ENCODE measurements at places on chromosomes 2 and 18. TPM values are rescaled to one million over a fixed set of nuclear protein-coding genes. Genes with fewer than 3 reads are reported as not detected.

DNA sequence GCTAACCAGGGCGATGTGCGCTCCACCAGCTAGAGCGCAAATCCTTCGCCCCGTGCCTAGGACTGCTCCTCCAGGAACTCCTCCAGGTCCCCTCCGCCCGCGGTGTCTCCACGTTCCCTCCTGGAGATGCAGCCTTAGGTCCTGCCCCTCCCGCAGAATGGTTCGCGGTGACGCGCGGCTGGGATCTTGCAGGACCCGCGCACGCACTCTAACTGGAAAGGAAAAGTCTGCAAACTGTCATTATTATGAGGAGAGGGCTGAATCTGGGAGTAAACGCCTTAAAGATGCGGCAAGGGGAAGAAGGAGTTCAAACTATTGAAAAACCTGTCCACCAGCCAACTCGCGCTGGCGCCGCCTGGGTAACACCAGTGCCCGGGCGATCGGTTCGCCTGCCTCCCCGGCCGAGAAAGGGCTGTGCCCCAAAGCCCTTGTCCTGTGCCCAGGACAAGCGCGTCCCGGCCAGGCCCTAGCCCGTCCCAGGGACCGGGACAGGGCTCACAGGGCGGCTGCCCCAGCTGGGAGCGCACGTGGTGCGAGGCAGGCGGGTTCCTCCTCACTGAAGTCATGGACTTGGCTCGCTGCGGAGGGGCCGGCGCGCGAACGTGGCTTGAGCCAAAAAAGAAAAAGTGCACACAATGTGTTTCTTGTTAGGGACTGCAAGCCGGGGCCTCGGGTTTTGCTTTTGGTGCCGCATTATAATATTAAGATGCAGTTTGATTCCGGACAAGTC, 5.5 kb upstream of the ID2 start:
- DNase-seq, result peak; percentile 90

GRCh38 chr18:51082571-51083267, 52.7 kb downstream of the SMAD4 start:
- no peak for DNase-seq

RGPD4 gene
- not detected for total RNA-seq

DNA sequence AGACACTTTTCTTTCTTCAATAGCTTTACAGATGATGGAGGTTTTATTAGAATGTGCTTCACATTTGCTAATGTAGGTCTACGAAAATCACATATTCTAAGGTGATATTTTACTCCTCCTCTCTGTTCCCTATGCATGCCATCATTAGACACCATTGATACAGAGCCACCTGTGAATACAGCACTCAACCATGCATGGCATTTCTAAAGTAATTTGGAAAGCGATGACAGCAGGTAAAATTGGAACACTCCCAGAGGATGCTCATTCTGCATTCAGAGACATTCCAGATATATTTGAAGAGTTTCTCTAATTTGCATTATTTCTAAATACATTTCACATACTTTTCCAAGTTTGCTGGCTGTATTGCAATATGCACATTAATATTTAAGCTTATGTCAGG, 65.3 kb upstream of the RIT2 start:
- no peak for DNase-seq

GRCh38 chr18:45541421-45541820, 73.9 kb upstream of the SLC14A2 start:
- DNase-seq, result no peak

DNA sequence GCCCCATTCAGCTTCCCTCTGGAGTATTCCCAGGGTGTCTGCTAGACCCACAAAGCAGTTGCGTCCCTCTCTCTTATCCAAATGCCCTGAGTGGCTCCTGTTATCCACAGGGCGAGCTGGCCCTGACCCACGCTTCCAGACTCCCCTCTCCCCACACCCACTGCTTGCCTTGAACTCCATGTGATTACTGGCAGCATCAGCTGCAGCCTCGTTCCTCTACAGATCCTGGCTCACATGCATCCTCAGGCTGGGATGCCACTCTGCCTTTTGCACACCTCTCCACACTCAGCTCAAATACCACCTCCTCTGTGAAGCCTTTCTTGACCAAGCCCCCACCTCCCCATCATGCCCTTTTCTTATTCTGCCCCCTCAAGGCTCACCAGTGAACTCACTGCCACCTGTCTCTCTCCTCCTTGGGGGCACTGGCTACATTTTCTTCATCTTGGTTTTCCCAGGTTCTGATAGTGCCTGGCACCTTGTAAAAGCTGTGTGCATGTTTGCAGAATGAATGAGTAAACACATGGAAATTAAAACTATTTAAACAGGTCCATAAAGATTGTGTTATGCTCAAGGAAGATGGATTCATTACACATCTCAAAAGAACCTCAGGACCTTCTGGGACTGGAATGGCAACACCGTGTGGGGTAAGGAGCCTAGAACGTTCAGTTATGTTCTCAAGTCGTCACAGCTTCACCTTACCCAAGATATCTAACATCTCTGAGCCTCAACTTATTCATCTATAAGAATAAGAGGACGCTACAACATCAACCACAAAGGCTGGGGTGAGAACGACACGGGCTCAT, 165.0 kb downstream of the BCL2 start:
- no peak for DNase-seq

DNA sequence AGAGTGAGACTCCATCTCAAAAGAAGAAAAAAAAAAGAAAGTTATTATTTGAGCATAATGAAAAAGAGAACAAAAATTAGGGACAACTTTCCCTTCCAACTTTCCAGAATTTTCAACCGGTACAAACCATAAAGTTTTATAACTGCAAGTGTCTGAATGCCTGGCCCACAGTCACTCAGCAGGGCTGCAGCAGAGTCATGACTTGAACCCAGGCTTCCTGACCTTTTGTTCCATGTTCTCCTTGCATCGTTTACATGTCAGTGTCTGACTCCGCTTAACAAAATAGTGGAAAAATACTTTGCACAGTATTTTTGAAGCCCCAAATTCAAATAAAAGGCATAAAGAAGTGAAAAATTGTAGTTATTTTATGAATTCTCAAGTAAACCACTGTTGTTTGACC, 82.7 kb downstream of the LTBP1 start:
- DNase-seq, result no peak

- DNase-seq, result no peak
Measured at GRCh38 chr2:109242654-109243331, 113.8 kb downstream of the SH3RF3 start.

CENPA gene
- total RNA-seq, result 1.0 TPM

GRCh38 chr2:118671701-118672454, 175.6 kb downstream of the EN1 start:
- no peak for DNase-seq

C2orf92 gene
- 17.5 TPM for total RNA-seq

- peak; percentile 56 for DNase-seq
Measured at GRCh38 chr2:15939854-15940660, at the start of gene MYCN. Gene MYCN (plus strand): TSS chr2:15940550. CDS start chr2:15942065, 1,515 bp downstream.

DNA sequence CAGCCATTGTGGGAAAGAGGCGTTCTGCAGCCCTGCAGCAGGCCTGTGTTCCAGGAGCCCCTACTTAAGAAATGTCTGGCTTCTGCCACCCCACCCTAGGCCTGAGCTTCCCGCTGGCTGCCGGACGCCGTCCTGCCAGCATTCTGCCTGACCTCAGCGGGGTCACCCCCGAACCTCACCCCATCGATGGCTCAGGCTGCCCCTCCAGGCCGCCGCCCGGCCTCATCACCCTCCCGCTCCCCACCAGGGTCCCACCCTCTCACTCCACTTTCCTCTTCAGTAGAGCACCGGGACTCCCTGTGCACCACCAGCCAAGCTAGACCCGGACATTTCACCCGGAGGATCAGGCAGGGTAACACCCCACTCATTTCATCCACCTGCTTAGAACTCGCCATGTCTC, 73.6 kb upstream of the SALL3 start:
- no peak for DNase-seq

- no peak for DNase-seq
Measured at GRCh38 chr2:235506291-235506996, 12.6 kb downstream of the AGAP1 start.

ACTR2 gene
- 39.4 TPM for total RNA-seq
